Type B pancreatic cell (in vitro differentiated cells): ENCODE measurements at places on chromosomes 3 and 15. TPM values are rescaled to one million over a fixed set of nuclear protein-coding genes. Genes with fewer than 3 reads are reported as not detected.
A peak's percentile ranks its signal among the peaks of the same experiment; 100 is the strongest.

- no peak overlapping the region for H3K27ac ChIP-seq
- H3K36me3 ChIP-seq, result no peaks in the 10 kb centered on the region
- no peaks in the 10 kb centered on the region for H3K27me3 ChIP-seq
- no peak overlapping the region for H3K4me3 ChIP-seq
Observed at GRCh38 chr3:6444888-6445658, 415.8 kb upstream of the GRM7 start.

Gene MUSTN1
- total RNA-seq, result 1.8 TPM in 1 of 2 replicates, not detected in the other

Gene TEX55
- not detected in 2 replicates for total RNA-seq

Gene ESYT3
- total RNA-seq, result 1.6 and 2.0 TPM in 2 replicates

DNA sequence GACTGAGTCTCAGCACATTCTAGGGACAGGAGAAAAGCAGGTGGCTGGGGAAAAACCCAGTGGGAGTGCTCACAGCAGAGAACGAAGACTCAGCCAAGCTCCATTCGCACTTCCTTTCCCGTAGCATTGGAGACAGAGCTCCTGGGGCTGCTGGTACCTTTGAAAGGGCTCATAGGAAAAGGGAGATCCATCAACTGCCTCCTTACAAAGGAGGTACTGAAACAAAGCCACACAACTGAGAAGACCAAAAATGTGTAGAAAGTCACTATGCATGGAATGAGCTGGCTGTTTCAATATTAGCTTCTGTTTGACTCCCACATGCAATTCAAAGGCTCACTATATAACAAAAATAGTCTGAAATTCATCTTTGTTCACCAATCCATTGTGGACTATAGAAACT is 16.9 kb downstream of the STIMATE start:
- H3K27ac ChIP-seq, result no peak overlapping the region
- H3K27me3 ChIP-seq, result no peaks in the 10 kb centered on the region
- no peaks in the 10 kb centered on the region for H3K4me1 ChIP-seq

Gene AADACL2
- 11.7 and 43.6 TPM in 2 replicates for total RNA-seq

- H3K36me3 ChIP-seq, result no peaks in the 10 kb centered on the region
- H3K4me3 ChIP-seq, result no peak overlapping the region
- no peak for DNase-seq
- no peak overlapping the region for H3K27ac ChIP-seq
- no peaks in the 10 kb centered on the region for H3K4me1 ChIP-seq
- no peaks in the 10 kb centered on the region for H3K27me3 ChIP-seq
Observed at GRCh38 chr3:192957441-192958021, 39.9 kb upstream of the MB21D2 start.

Gene ANKDD1A
- total RNA-seq, result 2.3 and 3.2 TPM in 2 replicates

Gene TMC3
- 0.07 and 0.10 TPM in 2 replicates for total RNA-seq

DNA sequence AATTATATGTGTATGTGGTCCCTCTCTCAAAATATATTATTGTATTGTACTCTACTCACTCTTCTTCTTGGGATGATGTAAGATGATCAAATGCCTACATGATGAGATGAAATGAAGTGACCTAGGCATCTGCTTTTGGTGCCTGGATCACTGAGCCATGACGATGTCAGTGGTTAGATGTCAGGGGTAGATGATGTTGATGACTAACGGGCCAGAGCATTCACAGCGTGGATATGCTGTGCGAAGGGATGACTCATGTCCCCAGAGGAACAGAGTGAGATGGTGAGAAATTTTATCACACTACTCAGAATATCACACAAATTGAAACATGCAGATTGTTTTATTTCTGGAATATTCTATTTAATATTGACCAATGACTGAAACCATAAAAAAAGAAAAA is 233.9 kb upstream of the CADM2 start:
- no peaks in the 10 kb centered on the region for H3K36me3 ChIP-seq
- no peaks in the 10 kb centered on the region for H3K27me3 ChIP-seq
- no peak overlapping the region for H3K27ac ChIP-seq
- no peak overlapping the region for H3K4me3 ChIP-seq
- no peaks in the 10 kb centered on the region for H3K4me1 ChIP-seq
- DNase-seq, result no peak

DNA sequence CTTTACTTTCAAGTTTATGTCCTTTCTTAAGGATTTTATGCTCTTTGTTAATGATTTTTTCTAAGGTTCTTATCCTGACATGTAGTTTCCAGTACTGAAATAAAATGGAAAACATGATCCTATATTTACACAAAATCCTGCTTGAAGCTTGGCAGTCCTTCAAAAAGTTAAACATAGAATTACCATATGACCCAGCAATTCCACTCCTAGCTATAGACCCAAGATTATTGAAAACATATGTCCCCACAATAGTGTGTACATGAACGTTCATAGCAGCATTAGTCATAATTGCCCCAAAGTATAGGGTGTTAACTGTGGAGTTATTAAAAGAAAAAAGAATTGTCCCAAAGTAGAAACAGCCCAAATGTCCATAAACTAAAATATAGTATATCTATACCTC is 33.2 kb downstream of the ITGB5 start:
- no peak overlapping the region for H3K27ac ChIP-seq
- H3K27me3 ChIP-seq, result no peaks in the 10 kb centered on the region
- no peak overlapping the region for H3K4me3 ChIP-seq

Gene SERINC4
- total RNA-seq, result 0.14 and 0.17 TPM in 2 replicates

DNA sequence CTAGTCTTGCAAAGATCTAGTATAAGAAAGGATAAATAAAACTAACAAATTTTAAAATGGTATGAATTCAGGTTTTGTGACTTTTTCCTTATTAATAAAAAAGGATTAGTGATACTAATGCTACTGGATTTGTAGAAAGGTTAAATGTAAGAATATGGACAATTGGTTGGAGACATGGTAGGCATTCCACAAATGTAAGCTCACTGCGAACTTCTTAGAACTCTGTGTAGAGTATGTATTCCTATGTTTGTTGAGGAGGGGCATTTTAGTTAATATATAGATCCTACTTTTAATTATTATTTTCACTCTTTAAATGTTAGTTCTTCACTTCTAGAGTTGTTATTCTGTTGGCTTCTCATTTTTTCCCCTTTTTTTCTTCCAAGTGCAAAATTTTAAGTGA is 414.3 kb downstream of the RBMS3 start:
- H3K4me1 ChIP-seq, result peaks cover 45% of the 10 kb centered on the region
- H3K36me3 ChIP-seq, result peaks cover 5% of the 10 kb centered on the region
- peak overlapping the region; percentile 62 for H3K27ac ChIP-seq
- H3K4me3 ChIP-seq, result no peak overlapping the region
- no peak for DNase-seq

- DNase-seq, result no peak
- peaks cover 13% of the 10 kb centered on the region for H3K36me3 ChIP-seq
- peaks cover 11% of the 10 kb centered on the region for H3K4me1 ChIP-seq
- H3K4me3 ChIP-seq, result no peak overlapping the region
- H3K27ac ChIP-seq, result no peak overlapping the region
Observed at GRCh38 chr3:186953011-186953487, 22.7 kb downstream of the ST6GAL1 start.

DNA sequence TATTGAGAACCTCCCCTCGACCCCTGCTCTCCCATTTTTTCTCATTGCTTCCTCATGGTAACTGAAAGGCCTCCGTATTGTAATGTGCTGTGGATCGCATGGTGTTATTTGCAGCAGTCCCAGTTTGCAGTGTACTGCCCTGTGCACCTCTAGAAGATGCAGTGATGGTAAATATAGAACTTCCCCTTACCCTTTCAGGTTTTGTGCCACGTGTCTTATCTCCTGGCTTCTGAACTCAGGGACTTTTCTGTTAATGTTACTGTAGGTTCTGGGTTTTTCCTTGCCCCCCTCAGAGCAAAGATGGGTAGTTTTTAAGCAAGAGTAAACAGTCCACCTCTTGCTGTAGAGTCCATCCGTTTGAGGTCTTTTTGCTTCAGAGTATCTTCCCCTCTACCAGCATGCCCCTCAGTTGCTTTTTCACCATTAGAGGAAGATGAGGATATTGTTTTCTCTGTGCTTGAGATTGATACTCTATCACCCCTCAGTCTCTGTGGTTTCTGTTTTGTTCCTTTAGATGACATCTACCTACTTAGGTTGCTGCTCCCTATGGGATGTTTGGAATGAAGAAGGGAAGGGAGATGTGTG is 22.4 kb downstream of the CHD2 start:
- peaks cover 39% of the 10 kb centered on the region for H3K4me1 ChIP-seq
- H3K27me3 ChIP-seq, result no peaks in the 10 kb centered on the region
- peak overlapping the region; percentile 88 for H3K27ac ChIP-seq
- H3K36me3 ChIP-seq, result peaks cover 46% of the 10 kb centered on the region
- no peak for DNase-seq

Gene HHLA2
- total RNA-seq, result 2.3 and 3.9 TPM in 2 replicates

GRCh38 chr15:88621789-88622604 is 857 bp downstream of the AEN start:
- peak overlapping the region; percentile 93 for H3K4me3 ChIP-seq
- H3K4me1 ChIP-seq, result peaks cover 31% of the 10 kb centered on the region
- peaks cover 6% of the 10 kb centered on the region for H3K36me3 ChIP-seq
- no peaks in the 10 kb centered on the region for H3K27me3 ChIP-seq
- DNase-seq, result no peak

GRCh38 chr3:23183731-23184130 is 19.4 kb upstream of the UBE2E2 start:
- DNase-seq, result no peak
- no peaks in the 10 kb centered on the region for H3K36me3 ChIP-seq
- no peak overlapping the region for H3K4me3 ChIP-seq
- no peaks in the 10 kb centered on the region for H3K4me1 ChIP-seq

DNA sequence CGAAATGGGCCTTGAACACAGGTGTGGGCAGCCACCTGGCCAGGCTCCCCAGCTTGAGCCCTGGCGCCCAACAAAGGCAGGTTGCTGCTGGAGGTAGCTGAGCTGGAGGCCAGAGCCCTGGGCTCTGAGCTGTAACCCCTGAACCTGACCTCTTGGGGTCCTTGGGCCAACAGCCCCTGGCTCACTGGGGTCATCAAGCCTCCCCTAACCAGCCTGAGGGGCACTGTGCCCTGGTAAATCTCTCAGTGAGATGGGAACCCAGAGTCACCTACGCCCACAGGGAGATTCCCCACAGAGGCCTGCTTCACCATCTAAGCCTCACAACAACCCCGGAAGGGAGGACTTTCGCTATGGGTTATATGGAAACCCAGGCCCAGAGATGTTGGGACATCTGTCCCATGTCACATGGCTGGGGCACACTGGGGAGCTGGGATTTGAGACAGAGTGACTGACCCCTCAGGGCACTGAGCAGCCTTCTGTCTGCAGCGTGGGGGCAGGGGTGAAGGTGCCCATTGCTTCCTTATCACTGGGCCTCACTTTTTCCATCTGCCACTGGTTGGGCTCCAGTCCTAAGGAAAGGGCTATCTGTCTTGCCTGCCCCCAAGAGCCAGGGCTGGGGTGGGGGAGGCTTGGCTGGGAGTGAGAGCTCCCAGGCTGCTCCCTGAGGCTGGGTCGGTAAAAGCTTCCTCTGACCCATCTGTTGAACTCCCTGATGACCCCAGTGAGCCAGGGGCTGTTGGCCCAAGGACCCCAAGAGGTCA is 59.1 kb downstream of the IQSEC1 start:
- peaks cover 29% of the 10 kb centered on the region for H3K4me1 ChIP-seq
- H3K36me3 ChIP-seq, result no peaks in the 10 kb centered on the region
- no peak overlapping the region for H3K27ac ChIP-seq

DNA sequence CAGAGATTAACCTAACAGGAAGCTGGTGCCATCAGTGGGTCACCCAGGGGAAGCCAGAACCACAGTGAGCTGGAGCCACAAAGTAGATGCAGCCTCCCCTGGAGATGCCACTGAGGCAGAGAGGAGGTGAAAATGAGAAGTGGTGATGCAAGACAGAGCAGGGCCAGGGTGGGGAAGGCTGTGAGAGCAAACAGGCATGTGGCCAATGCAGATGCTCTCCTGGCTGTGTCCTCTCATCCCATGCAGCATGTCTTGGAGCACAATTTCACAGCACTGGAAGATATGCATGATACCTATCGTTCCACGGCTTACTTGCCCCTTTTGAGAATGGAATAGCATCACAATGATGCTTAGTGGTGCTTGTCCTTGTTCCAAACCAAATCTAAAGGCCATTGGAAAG is 126.3 kb downstream of the ABHD5 start:
- peaks cover 44% of the 10 kb centered on the region for H3K27me3 ChIP-seq
- H3K27ac ChIP-seq, result no peak overlapping the region
- H3K4me1 ChIP-seq, result no peaks in the 10 kb centered on the region
- no peaks in the 10 kb centered on the region for H3K36me3 ChIP-seq

Gene NUDT16
- 15.1 and 26.0 TPM in 2 replicates for total RNA-seq

Gene FAM107A
- 2.9 and 4.5 TPM in 2 replicates for total RNA-seq

GRCh38 chr15:78431955-78432354 is 6.1 kb upstream of the IREB2 start:
- no peak for DNase-seq
- no peaks in the 10 kb centered on the region for H3K36me3 ChIP-seq
- no peaks in the 10 kb centered on the region for H3K4me1 ChIP-seq
- peaks cover 21% of the 10 kb centered on the region for H3K27me3 ChIP-seq

- H3K36me3 ChIP-seq, result no peaks in the 10 kb centered on the region
- DNase-seq, result no peak
- no peaks in the 10 kb centered on the region for H3K27me3 ChIP-seq
- no peak overlapping the region for H3K4me3 ChIP-seq
- no peak overlapping the region for H3K27ac ChIP-seq
- no peaks in the 10 kb centered on the region for H3K4me1 ChIP-seq
Observed at GRCh38 chr15:31039961-31040360, 48.5 kb upstream of the MTMR10 start.

GRCh38 chr3:122993124-122993978 is 34.2 kb downstream of the SEMA5B start:
- no peak overlapping the region for H3K4me3 ChIP-seq
- H3K36me3 ChIP-seq, result no peaks in the 10 kb centered on the region

DNA sequence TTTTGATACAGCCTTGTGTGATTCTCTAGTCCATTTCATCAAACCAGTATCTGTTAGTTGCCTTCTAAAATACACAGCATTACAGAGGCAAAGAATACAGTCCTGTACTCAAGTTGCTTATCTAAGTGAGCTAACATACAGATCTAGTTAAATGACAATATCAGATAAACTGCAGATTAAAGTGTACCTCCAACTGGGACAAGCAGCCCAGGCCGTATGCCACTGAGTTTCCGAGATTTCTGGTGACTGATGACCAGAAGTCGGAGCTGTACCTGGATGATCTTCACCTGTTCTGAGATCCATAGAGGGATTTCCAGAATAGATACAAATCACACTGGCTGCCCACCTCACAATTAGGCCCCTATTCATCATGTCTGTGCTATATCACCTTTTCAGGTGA is 6.3 kb upstream of the TRIM59 start:
- no peak for DNase-seq
- no peaks in the 10 kb centered on the region for H3K36me3 ChIP-seq
- peaks cover 9% of the 10 kb centered on the region for H3K27me3 ChIP-seq
- H3K4me1 ChIP-seq, result no peaks in the 10 kb centered on the region
- H3K4me3 ChIP-seq, result no peak overlapping the region
- no peak overlapping the region for H3K27ac ChIP-seq

Gene PLCH1
- total RNA-seq, result 2.0 and 7.6 TPM in 2 replicates
